ENCODE measurements at places on chromosomes 11 and 22.

DNA sequence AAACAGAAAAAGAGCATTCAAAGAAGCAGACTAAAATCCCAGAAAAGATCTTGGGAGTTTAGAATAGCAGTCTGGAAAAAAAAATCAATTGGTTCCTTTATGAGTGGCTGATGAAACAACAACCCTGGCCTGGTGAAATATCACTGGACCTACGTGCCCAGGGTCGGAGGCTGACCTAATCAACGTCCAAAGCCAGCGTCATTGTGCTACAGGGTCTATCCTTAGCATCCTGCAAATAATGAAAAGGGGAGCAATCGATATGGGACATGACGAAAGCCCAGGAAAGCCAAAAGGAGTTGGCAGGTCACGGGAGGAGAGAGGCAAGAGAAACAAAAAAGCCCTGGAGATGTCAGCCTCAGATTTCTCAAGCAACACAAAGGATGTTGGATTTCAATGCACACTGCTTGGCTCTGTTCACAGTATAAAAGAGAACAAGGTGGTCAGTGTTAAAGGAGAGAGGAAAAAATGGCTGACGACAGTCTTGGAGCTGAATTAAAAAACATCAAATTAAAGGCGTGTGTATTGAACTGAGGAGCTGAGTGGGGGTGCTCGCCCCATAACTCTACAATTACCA, 148.8 kb downstream of the BLID start:
- no peak for DNase-seq

DNA sequence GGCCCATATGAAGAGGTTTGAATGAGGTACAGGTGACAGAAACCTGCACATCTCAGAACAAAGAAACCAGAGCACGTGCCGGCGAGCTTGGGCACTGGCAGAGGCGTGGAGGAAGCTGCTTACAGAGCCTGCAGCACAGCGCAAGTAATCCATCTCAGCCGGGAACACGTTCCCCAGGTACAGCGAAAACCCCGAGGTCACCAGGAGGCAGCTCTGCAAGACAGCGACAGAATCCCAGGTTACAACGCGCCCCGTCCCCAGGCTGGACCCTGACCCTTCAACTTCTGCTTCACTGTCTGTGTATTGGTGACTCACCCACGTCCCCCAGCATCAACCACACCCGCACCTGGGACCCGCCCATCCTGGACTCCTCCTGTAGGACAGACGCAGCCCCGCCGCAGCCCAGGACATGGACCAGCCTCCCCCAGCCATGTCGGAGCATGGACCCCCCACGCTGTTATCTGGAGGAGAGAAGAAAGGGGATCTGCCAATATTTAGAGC, 2.2 kb downstream of the MLC1 start:
- no peak for DNase-seq

DNA sequence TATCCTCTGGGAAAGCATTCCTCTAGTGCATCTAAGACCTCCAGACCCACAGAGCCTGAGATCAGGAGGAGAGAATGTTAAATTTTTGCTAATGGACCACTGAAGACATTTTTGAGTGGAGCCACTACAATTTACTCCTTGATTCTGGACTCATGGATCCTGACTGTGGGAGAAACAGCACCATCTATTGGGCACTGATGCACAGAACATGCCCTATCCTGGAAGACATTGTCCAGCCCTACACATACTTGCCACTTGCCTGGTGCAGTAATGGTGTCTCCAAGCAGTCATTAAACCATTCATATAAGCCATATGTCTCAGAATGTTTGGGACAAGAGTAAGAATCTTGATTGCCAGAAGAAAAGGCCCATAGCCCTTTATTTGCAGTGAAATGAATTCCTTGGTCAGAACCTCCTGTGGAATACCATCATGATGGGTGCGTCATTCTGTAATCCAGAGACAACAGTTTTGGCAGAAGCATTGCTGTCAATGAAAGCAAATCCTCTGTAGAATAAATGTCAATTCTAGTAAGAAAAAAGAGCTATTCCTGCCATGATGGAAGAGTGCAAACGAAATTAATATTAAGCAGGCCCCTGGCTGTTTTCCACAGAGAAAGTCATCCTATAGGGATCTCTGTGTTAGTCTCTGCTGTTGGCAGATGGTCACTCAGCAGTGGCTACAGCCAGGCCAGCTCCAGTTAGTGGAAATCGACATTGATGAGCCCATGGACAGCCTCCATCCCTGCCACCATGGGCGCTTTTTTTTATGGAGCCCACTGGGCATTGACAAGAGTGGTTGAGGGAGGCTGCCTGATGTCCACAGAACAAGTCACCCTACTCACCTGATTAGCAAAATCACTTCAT, 43.5 kb downstream of the GGTLC2 start:
- DNase-seq = peak; percentile 59

DNA sequence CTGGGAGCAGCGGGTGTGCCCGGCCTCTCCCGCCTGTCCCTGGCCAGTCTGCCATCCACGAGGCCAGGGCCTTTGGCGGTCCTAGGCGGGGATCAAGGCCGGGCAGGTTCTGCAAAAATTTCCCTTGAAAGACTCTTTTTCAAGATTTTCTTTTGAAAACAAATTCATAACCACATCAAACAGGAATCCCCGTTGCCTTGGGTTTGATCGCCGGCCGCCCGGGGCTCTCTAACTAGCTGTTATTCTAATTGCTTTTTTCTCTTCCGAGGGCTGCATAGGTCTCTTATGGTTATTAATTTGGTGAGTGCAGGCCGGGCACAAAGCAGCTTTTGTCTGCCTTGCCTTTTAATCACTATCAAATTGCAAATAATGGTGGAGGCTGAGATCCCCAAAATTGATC, 42.0 kb downstream of the CDKN1C start:
- no peak for DNase-seq

GRCh38 chr11:78465169-78465942, 47.7 kb upstream of the GAB2 start:
- DNase-seq = no peak

DNA sequence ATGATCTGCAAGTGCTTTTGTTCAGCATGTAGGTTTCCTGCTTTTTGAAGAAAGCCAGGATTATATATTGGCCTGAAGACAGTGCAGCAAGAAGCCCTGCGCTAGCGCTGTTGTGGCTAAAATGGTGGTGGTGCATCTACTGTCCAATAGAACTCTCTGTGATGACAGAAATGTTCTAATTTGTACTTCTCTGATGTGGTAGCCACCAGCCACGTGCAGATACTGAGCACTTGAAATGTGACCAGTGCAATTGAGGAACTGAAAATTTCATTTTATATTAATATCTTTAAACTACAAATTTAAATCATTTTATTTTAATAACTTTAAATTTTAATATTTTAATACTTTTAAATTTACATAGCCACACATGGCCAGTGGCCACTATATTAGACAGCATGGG, 73.0 kb upstream of the PAX6 start:
- no peak for DNase-seq

- no peak for DNase-seq
Measured at GRCh38 chr22:35135165-35135564, 69.2 kb downstream of the ISX start.

DNA sequence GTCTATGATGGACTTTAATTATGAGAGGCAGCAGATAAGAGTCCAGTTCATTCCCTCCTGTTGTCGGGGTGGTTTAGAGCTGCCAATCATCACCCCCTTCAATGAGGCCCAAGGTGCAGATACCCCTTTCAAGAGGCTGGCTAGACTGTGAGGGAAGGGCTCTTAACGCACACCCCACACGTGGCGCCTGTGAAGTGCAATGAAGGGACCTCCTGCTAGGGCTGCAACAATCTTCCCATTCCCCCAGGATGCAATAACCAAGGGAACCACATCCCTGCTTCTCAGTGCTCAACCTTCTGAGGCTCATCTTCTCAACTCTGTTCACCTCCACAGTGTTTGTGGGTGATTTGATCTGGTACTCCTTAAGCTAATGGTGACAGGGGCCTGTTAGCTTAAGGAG, 19.0 kb downstream of the TENM4 start:
- no peak for DNase-seq

GRCh38 chr11:45092901-45093760, 53.3 kb upstream of the PRDM11 start:
- DNase-seq = no peak

GRCh38 chr22:46106279-46107022, 43.9 kb upstream of the PPARA start:
- no peak for DNase-seq

DNA sequence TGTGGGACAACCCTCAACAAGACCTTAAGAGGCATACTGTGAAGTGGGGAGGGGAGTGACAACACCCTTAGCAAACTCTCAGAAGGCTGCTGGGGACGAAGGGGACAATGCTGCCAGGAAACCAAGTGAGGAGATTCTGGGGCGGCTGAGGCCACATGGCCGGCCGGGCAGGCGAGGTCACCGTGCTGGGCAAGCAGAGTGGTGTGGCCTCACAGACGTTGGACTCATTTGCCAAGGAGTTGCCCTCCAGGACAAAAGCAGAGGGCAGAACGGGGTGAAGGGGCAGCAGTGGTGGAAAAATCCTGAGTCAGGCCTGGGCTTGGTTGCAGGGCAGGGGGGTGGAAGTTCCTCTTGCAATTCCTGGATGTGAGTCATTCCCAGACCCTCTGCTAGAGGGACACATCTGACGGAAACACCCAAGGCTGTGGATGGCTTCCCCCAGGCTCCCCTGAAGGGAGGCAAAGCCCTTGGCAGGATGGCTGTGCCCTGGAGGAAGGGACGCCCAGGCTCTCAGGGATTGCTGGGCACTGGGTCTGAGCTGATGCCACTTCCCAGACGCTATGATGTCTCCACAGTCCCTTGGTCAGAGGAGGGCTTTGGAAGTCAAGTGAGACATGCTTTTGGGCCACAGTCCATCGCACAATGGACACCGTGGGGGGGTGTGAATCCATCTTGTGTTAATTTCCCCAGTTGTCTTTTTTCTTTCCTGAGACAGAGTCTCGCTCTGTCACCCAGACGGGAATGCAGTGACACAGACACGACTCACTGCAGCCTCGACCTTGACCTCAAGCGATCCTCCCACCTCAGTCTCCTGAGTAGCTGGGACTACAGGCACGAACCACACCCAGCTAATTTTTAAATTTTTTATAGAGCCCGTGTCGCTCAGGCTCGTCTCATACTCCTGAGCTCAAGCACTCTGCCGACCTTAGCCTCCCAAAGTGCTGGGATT, 16.2 kb upstream of the SHANK3 start:
- peak; percentile 86 for DNase-seq

- no peak for DNase-seq
Measured at GRCh38 chr11:67627441-67627811, 2.3 kb downstream of the NUDT8 start.

GRCh38 chr11:770642-771616, 6.4 kb downstream of the GATD1 start:
- DNase-seq = no peak

GRCh38 chr11:42407341-42407740, 904.5 kb upstream of the API5 start:
- peak; percentile 6 for DNase-seq

- no peak for DNase-seq
Measured at GRCh38 chr22:39819429-39819828, 74.1 kb downstream of the ENTHD1 start.

GRCh38 chr11:134266841-134267251, 9.3 kb upstream of the GLB1L3 start:
- DNase-seq = peak; percentile 25

DNA sequence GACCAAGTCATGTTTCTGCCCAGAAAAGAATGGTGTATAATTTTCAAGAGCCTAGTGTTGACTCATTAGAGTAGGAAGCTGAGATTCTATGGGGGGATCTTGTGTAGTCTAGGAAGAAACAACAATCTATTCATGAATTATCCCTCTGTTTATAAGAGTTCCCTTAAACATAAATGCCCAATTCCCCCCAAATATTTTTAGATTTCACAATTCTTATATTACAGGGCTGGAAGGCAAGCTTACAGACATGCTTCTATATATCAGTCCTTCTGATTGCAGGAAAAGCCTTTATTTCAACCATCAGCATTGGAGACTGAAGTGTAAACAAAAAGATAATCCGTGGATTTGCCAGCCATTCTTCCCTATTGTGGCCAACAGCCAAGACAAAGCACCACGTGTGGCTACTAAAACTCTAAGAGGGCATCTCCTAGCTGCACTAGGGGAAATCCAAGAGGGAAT, 71.4 kb downstream of the NAT10 start:
- no peak for DNase-seq

DNA sequence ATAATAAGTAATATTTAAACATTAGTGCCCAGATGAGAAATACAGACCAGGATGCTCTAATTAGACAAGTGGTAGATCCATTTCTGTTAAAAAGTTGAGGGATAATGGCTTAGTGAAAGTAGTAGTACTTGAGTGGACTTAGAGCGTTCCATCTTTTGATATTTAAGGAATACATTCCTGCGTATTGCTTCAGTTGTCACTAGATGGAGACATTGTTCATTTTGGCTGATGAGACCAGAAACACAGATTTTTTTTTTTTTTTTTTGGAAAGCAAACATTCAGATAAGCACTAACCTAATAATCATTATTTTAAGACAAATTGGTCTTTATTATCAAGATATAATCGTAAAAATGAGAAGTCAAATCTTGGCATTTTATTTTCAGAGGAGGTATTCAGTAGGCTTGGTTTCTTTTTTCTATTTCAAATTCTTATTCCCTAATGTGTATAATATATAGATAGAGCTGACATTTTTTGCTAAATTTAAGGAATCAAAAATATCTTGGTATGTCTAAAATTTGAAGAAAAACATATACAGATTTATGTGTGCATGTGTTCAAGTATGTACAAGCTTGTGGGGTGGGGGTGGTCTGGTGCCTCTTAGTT, 92.9 kb downstream of the DYNC2H1 start:
- peak; percentile 40 for DNase-seq

DNA sequence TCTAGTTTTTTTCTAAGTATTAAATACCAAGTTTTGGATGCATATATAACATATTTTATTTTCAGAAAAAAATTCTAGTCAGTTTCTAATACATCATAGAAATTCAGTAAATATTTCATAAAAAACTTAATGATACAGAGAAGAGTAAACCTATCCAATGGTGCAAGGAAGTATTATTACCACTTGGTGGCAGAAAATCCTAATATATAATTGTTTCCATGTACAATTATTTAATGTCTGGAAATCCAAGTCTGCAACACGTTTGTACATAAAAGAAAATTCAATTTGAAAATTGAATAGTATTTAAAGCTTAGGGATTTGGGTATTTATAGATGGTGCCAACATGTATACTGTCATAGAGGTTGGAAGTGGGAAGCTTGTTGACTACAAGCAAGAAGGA, 127.0 kb downstream of the TRPC6 start:
- DNase-seq = no peak

DNA sequence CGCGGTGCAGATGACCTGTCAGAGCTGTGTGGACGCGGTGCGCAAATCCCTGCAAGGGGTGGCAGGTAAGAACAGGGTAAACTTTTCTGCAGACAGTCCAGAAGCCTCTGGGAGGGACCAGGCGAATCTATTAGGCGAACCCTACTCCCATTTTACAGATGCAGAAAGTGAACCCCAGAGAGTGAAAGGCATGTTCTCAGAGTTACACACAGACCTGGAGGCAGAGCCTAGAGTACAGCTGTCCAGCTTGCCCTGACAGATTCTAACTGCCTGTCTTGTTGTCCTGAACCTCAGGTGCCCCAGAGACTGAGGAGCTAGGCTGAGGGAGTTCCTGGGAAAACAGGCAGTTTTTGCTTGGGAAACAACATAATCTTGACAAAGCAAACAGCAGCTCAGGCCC, 665 bp downstream of the CCS start:
- no peak for DNase-seq

- no peak for DNase-seq
Measured at GRCh38 chr11:111155021-111155420, 90.5 kb upstream of the POU2AF2 start.

- no peak for DNase-seq
Measured at GRCh38 chr11:92152245-92152644, 72.4 kb upstream of the FAT3 start.

GRCh38 chr11:114774599-114775361, 96.5 kb downstream of the NXPE2 start:
- peak; percentile 70 for DNase-seq
